Testis (tissue), 5 donors: ENCODE measurements at places on chromosomes 7 and 10. TPM values are rescaled to one million over a fixed set of nuclear protein-coding genes. Genes with fewer than 3 reads are reported as not detected.

MPP7 gene
- 22.7 TPM for polyA plus RNA-seq

ABCB4 gene
- 1.7 TPM for polyA plus RNA-seq

ASAH2 gene
- polyA plus RNA-seq = 5.5 TPM

TMEM26 gene
- polyA plus RNA-seq = 13.6 TPM

HOXA7 gene
- polyA plus RNA-seq = 13.1 TPM

EPHB6 gene
- 38.1 TPM for polyA plus RNA-seq

- H3K27me3 ChIP-seq = no peaks in the 10 kb centered on the region
- no peaks in the 10 kb centered on the region for H3K36me3 ChIP-seq
- no peaks in the 10 kb centered on the region for H3K4me1 ChIP-seq
- no peak for DNase-seq
Measured at GRCh38 chr10:17476073-17476472, 21.7 kb upstream of the ST8SIA6 start.

- no peaks in the 10 kb centered on the region for H3K27me3 ChIP-seq
- peaks cover 6% of the 10 kb centered on the region for H3K4me1 ChIP-seq
- no peak overlapping the region for H3K27ac ChIP-seq
- H3K36me3 ChIP-seq = no peaks in the 10 kb centered on the region
Measured at GRCh38 chr7:44293561-44294324, 31.7 kb downstream of the CAMK2B start.

DNA sequence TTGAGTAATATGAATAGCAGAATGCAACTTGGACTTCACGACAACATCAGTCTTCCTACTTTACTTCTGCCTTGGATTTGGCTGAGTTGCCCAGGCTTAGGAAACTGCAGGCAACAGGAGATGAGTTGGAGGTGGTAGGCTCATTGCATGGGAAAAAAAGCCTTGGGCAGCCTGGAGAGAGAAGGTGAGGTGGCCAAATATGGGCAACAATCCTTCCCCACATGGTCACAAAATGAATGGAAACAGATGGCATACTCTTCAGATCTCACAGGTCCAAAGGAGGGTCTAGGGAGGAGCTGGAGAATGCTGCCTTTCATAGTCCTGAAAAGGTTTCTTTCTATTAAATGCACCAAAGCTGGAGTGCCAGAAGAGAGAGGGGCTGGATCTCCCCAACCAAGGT, 128.6 kb upstream of the AOAH start:
- H3K36me3 ChIP-seq = no peaks in the 10 kb centered on the region
- H3K4me3 ChIP-seq = no peak overlapping the region
- H3K27ac ChIP-seq = no peak overlapping the region

DNA sequence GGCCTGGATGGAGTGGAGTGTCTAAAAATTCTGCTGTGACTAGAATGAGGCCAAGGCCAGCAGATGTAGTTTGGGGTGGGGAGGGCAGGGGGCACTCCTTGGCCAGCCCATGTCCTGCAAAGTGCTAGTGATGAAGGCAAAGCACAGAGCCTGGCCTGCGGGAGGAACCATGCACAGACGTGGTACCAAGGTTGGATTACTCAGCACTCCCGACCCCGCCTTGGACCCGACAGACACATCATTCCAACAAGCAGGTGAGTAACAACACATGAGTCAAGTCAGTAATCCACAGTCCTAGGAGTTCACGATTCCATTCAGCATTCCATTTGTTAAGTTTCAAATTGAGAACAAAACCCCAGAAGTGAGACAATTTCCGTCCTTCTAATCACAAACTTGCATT, 317.3 kb downstream of the TCERG1L start:
- H3K27ac ChIP-seq = no peak overlapping the region
- no peaks in the 10 kb centered on the region for H3K27me3 ChIP-seq
- peak; percentile 5 for DNase-seq
- H3K36me3 ChIP-seq = no peaks in the 10 kb centered on the region

GRCh38 chr10:29888321-29888720, 171.1 kb downstream of the JCAD start:
- H3K36me3 ChIP-seq = no peaks in the 10 kb centered on the region
- DNase-seq = no peak
- no peaks in the 10 kb centered on the region for H3K27me3 ChIP-seq

DNA sequence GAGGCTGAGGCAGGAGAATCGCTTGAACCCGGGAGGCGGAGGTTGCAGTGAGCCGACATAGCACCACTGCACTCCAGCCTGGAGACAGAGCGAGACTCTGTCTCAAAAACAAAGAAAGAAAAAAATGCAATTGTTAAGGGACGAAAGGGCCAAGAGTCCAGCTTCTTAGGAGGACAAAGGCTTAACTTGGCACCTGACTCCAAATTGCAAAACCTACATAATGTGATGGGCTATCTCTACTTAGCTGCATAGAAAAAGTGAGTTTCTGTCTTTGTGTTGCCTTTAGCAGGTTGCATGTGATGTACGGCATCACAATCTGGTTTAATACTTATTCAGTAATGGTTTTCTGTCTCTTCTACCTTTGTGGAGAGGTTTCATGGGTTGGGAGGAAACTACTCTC, 8.6 kb upstream of the MYO1G start:
- DNase-seq = no peak
- H3K36me3 ChIP-seq = no peaks in the 10 kb centered on the region
- peaks cover 42% of the 10 kb centered on the region for H3K4me1 ChIP-seq
- no peaks in the 10 kb centered on the region for H3K27me3 ChIP-seq

GRCh38 chr10:113604572-113604971, 51.7 kb downstream of the HABP2 start:
- no peaks in the 10 kb centered on the region for H3K27me3 ChIP-seq
- H3K36me3 ChIP-seq = no peaks in the 10 kb centered on the region
- H3K4me3 ChIP-seq = no peak overlapping the region
- no peak overlapping the region for H3K27ac ChIP-seq
- DNase-seq = no peak
- H3K4me1 ChIP-seq = no peaks in the 10 kb centered on the region

DNA sequence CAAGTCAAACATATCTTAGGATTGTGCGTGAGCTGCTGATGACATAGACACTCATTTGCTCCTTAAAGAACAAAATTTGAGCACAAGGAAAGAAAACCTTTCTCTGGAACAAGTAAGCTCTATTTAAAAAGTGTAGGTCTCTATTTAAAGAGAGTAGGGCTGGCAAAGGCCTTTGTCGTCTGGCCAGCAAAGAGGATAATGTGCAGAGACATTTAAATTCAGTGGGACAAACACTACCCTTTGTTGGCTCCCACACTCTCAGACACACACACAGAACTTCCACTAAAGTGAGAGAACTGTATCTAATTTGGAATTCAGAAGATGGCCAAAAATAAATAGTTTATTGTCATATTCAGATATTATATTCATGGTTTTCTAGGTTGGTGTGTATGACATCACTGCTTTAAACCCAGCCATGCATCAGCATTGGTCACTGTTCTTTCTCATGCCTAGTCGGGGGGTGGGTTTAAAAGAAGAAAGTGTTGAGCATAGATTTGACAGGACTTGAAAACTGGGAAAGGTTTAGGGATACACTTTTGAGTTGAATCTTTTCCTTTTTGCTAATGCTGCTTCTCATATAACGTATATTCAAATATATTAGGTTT, 49.5 kb upstream of the HDAC9 start:
- no peak for DNase-seq
- H3K4me1 ChIP-seq = no peaks in the 10 kb centered on the region
- no peaks in the 10 kb centered on the region for H3K36me3 ChIP-seq
- H3K4me3 ChIP-seq = no peak overlapping the region

DNA sequence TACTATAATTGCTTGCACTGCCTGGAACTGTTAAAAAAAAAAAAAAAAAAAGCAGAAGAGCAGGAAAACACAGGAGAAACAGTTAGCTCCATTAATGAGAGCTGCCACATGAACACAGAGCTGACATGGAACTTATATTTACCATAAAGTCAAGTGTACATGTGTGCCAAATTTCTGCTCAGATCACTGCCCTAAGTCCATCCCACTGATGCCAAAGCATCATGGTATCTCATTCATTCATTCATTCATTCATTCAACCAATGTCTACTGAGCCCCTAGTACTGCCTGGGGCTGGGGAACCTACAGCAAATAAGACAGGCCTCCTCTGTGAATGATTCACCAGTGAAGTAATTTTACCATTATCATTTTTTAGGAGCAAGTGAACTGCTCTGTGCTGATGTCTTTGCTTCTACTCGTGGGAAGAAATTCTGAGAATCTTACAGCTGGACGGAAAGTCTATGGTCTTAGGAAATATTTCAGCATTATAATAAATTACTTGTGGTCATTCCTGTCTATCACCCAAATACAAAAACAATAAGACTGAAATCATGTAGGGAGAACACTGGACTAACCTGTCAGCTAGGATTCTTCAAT, 58.8 kb upstream of the ABLIM1 start:
- H3K27ac ChIP-seq = no peak overlapping the region
- peaks cover 6% of the 10 kb centered on the region for H3K4me1 ChIP-seq
- no peak overlapping the region for H3K4me3 ChIP-seq
- no peaks in the 10 kb centered on the region for H3K36me3 ChIP-seq
- no peaks in the 10 kb centered on the region for H3K27me3 ChIP-seq
- DNase-seq = no peak

- no peak for DNase-seq
- H3K4me3 ChIP-seq = no peak overlapping the region
- H3K27me3 ChIP-seq = no peaks in the 10 kb centered on the region
- H3K4me1 ChIP-seq = peaks cover 14% of the 10 kb centered on the region
Measured at GRCh38 chr7:1940863-1941262, 270.8 kb downstream of the ELFN1 start.

DNA sequence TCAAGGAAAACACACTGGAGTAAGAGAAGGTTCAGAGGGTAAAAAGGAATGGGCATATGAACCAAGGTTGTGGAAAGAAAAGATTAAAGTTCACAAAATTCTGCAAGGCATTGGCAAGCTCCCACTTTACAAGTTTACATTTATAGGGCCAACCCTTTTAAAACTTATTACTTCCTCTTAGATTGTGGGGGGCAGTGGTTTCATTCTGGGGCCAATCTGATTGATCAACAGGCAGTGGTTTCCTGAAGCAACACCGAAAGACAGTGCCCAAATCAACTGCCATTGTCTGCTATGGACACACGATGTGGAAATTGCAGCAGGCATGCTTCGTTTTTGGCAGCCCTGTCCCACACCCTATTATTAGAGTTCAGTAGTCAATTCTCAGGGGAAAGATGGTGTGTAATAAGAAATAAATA, 154.0 kb downstream of the SGMS1 start:
- H3K4me1 ChIP-seq = no peaks in the 10 kb centered on the region
- no peaks in the 10 kb centered on the region for H3K36me3 ChIP-seq
- no peak overlapping the region for H3K4me3 ChIP-seq
- no peak for DNase-seq
- H3K27ac ChIP-seq = no peak overlapping the region
- H3K27me3 ChIP-seq = no peaks in the 10 kb centered on the region

DNA sequence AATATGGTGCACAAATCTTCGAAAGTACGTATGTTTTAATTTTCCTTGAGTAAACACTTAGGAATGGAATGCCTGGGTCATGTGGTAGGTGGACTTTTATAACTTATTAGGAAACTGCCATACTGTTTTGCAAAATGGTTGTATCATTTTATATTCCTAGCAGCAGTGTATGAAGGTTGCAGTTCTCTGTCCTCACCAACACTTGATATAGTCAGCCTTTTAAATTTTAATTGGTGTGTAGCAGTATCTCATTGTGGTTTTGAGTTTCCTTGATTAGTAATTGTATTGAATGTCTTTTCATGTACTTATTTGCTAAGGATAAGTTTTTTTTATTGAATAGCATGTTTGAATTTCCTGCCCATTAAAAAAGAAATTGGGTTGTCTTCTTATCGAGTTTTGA, 926 bp upstream of the PCBD1 start:
- no peak overlapping the region for H3K4me3 ChIP-seq
- DNase-seq = no peak
- H3K36me3 ChIP-seq = no peaks in the 10 kb centered on the region
- no peaks in the 10 kb centered on the region for H3K27me3 ChIP-seq

DNA sequence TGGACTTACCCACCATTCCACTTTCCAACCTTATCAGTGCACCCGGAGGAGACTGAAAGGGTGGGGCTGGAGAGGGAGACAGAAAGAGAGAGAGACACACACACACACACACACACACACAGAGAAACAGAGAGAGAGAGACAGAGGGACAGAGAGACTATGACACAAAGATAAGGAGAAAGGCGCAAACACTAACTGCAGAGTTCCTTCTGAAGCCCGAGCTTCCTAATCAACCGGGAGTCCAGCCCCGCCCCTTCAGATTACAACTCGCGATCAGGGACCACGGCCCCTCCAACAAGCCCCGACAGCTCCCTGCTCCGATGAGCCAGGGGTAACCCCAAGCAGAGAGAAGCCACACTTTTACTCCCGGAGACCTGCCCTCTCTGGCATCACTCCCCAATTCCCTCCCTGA, 499 bp downstream of the GAL3ST4 start:
- no peaks in the 10 kb centered on the region for H3K36me3 ChIP-seq
- H3K27me3 ChIP-seq = no peaks in the 10 kb centered on the region
- peak; percentile 45 for DNase-seq

- no peaks in the 10 kb centered on the region for H3K36me3 ChIP-seq
- no peak overlapping the region for H3K27ac ChIP-seq
Measured at GRCh38 chr10:131618587-131619267, 282.1 kb upstream of the PPP2R2D start.

DNA sequence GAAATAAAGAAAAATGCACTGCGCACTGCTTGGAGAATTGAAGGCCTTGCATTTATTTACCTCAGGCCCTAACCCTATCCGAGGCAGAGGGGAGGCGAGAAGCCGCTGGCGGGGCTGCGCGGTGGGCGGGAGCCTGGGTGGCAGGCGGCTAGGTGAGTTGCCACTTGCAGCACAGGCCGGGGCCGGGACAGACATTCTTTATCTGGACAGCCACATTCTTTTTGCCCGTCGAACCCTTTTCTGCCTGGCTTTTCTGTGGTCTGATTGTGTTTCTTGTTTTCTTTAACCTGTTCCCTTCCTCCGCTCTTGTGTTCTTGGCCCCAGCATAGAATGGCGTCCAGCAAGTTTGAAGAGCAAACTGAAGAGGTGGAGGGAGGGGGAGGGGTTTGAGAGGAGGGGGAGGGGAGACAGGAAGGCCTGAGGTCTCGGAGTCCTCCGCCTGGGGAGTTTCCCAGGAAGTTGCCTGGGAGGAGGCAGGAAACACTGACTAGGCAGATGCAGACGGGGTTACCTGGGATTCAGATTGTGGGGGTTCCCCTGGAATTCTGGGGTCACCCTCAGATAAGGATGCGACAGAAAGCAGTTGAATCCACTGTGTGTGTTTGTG, 5.1 kb downstream of the SHH start:
- no peak for DNase-seq
- no peak overlapping the region for H3K27ac ChIP-seq
- H3K27me3 ChIP-seq = no peaks in the 10 kb centered on the region
- H3K4me1 ChIP-seq = peaks cover 25% of the 10 kb centered on the region
- no peak overlapping the region for H3K4me3 ChIP-seq

DNA sequence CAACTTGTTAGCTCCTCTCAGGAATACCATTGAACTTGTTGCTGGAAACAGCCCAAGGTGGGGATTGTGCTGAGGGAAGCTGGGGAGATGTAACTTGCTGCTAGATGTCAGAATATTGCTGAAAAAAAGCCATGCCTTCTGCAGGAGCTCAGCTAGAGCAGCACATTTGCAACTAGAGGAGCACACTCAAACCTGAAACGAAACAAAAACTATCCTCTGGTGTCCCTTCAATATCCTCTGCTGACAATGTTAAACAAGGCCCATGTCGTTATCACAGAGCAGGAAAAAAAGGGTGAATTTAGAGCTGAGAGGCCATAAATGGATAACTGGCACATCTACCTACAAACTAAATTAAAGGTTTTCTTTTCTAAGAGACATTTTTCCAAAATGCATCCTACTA, 53.7 kb upstream of the MACC1 start:
- H3K27ac ChIP-seq = no peak overlapping the region
- H3K27me3 ChIP-seq = no peaks in the 10 kb centered on the region
- no peaks in the 10 kb centered on the region for H3K36me3 ChIP-seq
